ENCODE measurements at places on chromosomes 11 and 22.
A peak's percentile ranks its signal among the peaks of the same experiment; 100 is the strongest.

- DNase-seq, result no peak
Measured at GRCh38 chr11:121300972-121301699, 8.6 kb downstream of the SC5D start.

- DNase-seq, result no peak
Measured at GRCh38 chr11:58771458-58771855, 39.7 kb upstream of the GLYAT start.

GRCh38 chr11:79312617-79313529, 128.0 kb downstream of the TENM4 start:
- DNase-seq, result no peak

GRCh38 chr11:17585911-17586695, 39.0 kb downstream of the OTOG start:
- no peak for DNase-seq

DNA sequence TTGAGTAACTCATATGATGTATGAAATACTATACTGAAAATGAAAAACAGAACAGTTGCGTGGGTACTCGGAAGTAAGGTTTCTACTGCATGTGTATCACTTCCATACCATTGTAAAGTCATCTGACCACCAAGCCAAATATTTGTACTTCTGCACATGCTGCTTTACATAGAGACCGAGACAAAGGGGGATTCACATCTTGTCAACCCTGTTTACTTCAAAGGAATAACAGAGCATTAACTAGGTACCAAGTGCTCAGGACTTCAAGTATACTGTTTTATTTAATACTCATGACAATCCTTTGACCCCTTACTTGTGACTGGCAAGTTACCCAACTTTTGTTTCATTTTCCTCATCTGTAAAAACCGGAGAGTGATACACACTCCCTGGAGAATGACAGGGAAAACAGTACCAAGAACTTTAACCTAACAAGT, 9.9 kb downstream of the MAPK1 start:
- DNase-seq, result no peak

GRCh38 chr11:130672911-130673310, 224.5 kb downstream of the ADAMTS15 start:
- peak; percentile 52 for DNase-seq

DNA sequence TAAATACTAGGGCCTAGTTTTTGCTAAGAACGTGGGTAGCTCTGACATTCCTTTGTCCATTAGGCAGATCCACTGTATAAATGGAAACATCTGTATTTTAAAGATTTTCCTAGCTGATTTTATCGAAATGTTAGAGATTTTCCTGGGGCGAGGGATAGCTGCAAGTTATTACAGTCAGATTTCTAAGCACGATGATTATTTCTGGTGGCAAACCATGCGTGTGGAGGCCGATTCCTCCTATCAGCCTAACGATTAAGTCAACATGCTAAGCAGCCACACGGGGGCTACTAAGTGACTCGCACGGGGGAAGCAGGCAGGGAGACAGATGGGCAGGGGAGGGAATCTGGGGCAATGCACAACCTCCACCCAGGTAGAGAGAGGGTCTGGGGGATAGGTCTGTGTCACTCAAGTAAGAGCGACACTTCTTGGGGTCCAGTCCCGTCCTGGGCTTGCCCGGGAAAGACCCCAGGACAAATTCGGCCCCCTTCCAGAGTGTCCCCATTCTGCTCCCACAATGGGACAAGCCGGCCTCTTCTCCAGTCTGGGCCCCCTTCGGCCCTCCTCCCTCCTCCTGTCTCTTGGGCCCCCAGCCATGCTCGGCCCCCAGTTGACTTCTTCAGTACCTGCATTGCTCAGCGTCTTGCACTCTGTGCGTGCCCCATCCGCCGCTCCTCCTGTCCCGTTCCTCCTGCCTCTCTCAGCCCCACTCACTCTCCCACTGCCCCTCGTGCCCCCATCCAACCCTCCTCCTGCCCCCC, 571 bp downstream of the C11orf24 start:
- DNase-seq, result peak; percentile 77

DNA sequence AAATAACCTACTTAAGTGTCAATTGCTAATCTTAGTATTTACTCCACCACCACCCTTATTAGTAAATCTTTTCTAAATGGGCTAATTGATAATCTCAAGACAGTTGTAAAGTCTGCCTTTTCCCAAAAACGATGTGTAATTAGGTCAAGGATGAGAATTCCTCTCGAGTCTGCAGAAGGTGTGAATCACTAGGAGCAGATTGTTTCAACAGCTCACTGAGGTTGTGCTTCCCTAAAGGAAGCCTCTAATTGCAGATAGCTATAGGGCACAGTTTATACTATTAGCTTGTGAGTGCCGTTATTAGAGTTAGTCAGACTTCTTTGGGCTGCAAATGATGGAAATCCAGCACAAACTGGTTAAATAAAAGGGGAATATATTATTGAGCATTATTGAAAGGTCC, 84.9 kb downstream of the C11orf91 start:
- DNase-seq, result no peak

DNA sequence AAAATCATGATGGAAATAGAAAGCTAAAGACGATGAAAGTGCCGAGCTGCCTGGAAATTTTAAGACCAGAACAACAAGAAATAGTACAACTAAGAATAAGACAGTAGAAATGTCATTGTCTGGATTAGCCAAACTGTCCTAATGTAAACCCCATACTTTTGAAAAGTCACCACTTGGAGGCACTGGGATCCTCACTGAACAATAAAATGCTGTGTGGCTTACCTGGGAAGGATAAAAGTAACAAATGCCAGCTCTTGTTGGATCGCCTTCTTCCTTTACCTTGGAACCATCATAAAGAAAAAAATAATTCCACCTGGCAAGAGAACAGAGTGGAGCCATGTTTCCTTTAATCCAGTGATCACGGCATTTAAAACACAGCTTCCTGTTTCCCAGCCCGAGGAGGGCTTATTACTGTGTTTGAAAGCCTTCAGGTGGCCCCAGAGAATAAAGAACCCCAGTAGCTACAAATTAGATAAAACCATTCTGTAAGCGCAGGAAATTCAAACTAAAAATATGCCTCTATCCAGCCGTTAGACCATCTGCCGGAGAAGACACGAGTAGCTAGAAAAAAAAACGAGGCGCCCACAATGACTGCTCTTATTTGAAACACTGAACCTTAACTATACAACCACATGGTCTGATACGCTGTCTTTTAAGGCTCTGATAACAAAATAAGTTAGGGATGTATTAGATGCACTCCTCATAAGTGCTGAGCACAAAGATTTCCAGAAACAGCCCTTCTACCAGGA, 4.4 kb downstream of the HPS4 start:
- DNase-seq, result no peak

GRCh38 chr11:86230921-86231434, 13.6 kb upstream of the EED start:
- no peak for DNase-seq

GRCh38 chr11:93733474-93733873, 7.8 kb downstream of the TAF1D start:
- no peak for DNase-seq

DNA sequence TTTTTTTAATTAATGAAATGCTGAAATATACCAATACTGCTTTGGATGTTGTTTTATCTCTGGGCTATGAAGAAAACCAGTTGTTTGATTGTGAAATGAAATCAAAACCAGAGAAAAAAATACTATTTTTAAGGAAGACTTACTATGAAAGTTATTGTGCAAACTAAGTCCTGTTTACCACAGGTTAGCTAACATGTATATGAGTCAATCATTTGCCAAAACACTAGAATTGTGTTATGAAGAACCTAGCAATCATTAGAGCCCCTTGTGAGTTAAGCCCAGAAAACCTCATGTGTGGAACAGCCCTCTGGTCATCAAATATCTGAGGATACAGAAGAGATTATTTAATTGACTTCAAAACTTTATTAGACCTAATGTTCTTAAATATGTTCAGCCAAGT, 83.7 kb downstream of the FAT3 start:
- no peak for DNase-seq

DNA sequence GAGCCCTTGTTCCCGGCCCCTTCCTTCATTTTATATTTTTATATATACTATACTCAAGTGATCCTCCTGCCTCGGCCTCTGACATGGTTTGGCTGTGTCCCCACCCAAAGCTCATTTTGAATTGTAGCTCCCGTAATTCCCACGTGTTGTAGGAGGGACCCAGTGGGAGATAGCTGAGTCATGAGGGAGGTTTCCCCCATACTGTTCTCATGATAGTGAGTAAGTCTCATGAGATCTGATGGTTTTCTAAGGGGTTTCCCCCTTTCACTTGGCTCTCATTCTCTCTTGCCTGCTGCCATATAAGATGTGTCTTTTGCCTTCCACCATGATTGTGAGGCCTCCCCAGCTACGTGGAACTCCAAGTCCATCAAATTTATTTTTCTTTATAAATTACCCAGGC, 7.2 kb upstream of the ZNF280A start:
- DNase-seq, result no peak

GRCh38 chr11:130434521-130435223, 6.3 kb upstream of the ADAMTS8 start:
- peak; percentile 60 for DNase-seq

DNA sequence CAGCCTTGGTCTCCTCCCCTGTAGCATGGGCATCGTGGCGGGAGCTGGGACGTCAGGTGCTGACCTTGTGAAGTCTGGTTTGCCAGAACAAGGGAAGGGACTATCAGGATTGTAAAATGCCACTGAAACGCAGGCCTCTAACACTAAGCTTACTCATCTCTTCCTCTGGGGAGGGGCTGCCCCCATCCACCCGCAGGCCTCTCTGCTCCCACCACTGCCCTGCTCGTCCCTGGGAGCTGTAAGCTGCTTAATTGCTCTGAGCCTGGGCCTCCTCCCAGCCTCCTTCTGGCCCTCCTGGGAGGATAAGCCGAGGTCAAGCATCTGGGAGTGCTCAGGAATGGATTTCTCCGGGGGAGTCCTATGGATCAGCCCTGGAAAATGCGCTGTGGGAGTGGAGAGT, 8.4 kb downstream of the SHISAL1 start:
- peak; percentile 41 for DNase-seq

DNA sequence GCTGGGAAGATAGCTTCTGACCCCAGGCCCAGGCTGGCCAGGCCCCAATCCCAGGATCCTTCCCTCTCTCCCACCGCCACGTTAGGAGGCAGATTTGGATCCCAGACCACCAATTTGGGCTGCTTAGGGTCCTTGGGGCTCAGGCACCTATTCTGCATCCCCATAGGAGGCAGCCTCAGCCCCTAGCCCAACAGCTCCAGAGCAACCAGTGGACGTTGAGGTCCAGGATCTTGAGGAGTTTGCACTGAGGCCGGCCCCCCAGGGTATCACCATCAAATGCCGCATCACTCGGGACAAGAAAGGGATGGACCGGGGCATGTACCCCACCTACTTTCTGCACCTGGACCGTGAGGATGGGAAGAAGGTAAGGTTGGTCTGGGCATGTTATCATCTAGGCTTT, 16.1 kb downstream of the TUB start:
- no peak for DNase-seq

GRCh38 chr11:130675917-130676316, 227.5 kb downstream of the ADAMTS15 start:
- no peak for DNase-seq

- no peak for DNase-seq
Measured at GRCh38 chr11:11265994-11266606, 87.0 kb downstream of the CSNK2A3 start.

DNA sequence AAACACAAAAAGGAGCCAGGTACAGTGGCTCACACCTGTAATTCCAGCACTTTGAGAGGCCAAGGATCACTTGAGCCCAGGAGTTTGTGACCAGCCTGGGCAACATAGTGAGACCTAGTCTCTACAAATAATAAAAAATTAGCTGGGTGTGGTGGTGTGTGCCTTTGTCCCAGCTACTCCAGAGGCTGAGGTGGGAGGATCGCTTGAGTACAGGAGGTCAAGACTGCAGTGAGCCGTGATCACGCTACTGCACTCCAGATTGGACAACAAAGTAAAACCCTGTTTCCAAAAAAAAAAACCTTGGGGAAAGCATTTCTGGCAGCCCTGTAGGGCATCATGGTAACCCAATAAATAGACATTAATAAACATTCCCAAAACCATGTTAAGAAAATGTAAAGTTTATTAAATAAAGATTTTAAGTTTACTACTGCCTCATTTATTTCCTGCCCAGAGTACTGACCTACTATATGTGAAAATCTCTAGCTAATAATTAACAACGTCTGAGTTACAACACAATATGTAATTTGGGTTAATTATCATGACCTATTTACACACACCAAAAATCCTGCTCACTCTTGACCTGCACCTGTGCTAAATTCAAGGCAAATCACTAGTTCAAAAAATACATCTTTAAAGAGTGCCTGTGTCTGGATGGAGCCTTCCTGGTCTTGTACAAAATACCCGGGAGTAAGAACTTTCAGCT, 8.4 kb downstream of the EEF1G start:
- DNase-seq, result no peak

DNA sequence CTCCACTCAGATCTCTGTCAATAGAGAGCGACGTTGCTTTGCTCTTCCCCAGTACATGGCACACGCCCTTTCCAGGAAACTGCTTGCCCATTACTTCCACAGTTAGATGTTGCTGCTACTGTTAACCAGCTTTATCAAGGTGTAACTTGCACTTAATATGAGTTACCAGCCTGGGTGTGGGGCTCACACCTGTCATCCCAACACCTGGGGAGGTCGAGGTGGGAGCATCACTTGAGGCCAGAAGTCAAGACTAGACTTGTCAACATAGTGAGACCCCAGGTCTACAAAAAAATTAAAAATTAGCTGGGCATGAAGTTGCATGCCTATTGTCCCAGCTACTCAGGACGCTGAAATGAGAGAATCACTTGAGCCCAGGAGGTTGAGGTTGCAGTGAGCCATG, 177.1 kb upstream of the B3GAT1 start:
- no peak for DNase-seq

DNA sequence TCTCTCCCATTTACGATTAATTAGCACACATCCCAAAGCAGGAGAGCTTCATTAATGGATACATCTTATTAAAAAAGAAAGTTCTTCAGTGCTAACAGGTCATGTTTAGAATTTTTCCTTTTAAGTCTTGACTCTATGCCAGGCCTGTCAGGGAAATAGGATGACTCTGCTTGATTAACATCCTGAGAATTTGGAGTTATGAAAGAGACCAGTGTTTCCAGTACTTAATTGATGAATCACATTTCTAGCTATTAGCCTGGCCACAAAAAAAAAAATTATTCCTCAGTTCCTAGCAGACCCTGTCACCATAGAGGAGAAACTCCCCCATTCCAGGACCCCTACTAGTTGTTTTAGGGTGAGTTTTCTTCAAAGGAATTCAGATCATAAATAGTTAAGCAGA, 23.6 kb upstream of the ME3 start:
- peak; percentile 97 for DNase-seq

- DNase-seq, result no peak
Measured at GRCh38 chr11:128105511-128105910, 481.8 kb downstream of the ETS1 start.

All from astrocyte (in vitro differentiated cells and primary cell).